Germinal center (tissue), 1 donor: ENCODE measurements at places on chromosomes 16 and 17.

DNA sequence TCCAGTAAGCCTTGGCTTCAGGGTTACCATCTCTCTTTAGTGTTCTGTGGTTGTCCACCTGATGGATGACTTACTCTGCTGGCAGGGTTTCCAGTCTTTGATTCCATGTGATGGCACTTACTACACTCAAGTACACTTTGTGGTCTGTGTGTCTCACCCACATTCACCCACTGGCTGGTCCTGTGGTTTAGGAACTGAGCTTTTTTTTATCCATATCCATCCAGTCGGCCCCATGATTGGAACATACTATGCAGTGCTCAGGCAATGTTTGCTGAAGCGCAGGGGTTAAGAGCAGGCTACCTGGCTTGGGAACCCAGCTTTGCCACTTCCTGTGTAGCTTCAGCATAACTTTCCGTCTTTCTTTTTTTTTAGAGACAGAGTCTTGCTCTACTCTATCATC lies 2.8 kb upstream of the FUS start:
- DNase-seq, result no peak

GRCh38 chr16:80480664-80481063 lies 60.1 kb upstream of the DYNLRB2 start:
- DNase-seq, result no peak

- DNase-seq, result no peak
Observed at GRCh38 chr16:72371307-72372086, 199.5 kb upstream of the PMFBP1 start.

DNA sequence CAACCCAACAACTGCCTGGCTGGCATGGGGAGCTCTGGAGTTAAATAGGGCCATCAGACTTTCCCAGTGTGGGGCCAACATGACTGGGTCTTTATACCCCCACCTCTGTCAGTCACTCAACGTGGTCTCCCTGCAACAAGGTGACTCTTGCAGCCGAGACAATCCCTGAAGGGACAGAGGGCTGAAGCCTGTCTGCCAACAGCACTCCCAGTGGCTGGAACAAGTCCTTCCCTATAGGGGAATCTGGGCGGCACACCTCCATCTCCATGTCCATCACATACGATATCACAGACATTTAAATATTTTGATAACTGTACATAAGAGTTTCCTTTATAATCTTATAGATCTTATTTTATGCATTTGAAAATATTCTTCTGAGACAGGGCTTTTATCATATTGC lies 4.8 kb upstream of the MAPT start:
- DNase-seq, result no peak

DNA sequence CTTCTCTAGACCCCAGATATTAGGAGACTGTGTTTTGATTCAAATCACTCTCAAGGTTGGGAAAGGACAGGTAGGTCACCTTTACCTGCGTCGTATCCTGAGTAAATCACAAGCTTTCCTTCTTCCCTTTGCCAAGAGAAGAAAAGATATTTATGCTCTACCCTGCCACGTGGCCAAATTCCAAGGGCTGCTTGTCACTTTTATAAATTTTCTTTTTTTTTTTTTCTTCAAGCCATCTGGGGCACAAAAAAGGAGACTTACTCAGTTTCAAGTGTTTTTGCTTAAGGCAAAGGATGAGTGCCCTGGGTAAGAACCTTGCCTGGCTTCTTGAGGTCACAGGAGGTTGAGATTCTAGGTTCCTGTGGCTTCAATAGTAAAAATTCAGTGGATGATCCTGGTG lies 285.1 kb downstream of the TMEM114 start:
- no peak for DNase-seq

DNA sequence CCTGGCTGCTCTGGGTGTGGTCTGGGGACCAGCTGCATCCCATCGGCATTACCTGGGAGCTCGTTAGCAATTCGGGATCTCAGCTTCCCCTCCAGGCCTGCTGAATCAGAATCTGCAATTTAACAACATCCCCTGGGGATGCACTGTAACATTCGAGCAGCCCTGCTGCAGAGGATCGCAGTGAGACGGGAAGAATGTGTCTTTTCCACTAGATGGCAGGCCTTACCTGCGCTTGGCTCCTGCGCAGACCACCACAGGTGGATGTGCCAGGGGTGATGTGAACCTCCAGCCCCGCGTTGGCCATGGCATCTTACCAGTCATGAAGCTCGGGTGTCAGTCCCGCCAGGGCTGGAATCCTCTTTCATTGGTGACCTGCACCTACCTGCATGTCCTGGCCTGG lies 209.9 kb downstream of the PRKCB start:
- no peak for DNase-seq

DNA sequence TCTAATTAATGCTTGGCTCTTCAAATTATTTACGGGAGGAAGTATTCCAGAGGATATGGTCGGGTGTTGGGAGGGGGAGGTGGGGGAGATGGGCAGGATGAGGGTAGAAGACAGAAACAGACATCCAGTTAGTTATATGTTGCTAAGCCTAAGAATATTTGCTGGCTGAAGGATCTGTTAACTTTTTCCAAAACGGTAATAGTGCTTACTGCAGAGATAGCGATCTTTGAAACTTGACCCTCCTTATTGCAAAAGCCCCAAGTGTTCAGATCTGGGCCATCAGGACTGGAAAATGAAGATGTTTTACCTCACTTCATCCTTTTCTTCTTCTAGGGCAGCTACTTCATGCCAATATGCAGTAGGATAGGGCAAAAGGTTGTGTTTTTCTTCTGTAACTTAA lies 27.0 kb upstream of the MMD start:
- no peak for DNase-seq

GRCh38 chr17:2390199-2390836 lies 10.5 kb downstream of the MNT start:
- no peak for DNase-seq

- DNase-seq, result no peak
Observed at GRCh38 chr16:50121278-50121677, 31.8 kb upstream of the TENT4B start.

- DNase-seq, result peak; percentile 65
Observed at GRCh38 chr17:28871056-28871579, 16.3 kb downstream of the ERAL1 start.

- no peak for DNase-seq
Observed at GRCh38 chr16:68972720-68973119, 129.4 kb downstream of the TANGO6 start.

- DNase-seq, result no peak
Observed at GRCh38 chr16:70766658-70767057, 34.3 kb downstream of the VAC14 start.

- DNase-seq, result no peak
Observed at GRCh38 chr17:4531988-4532736, 23.0 kb downstream of the MYBBP1A start.

DNA sequence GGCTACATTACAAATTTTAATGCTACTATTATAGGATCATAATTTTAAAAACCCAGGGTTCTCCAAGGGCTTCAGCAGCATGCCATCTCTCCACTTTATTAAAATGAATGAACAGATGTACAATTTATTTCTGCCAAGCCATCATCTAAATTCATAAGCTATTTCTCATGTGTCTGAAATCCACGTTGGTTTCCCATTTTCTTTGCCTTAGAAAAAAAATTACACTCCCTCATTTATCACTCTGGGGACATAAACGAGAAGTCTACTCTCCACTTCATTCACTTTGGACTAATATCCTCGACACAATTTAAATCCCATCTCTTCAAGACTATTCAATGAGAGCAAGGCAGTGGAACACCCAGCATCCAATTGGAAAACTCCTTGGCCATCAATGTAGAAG lies 178.4 kb upstream of the HSBP1 start:
- no peak for DNase-seq

GRCh38 chr17:5877948-5878347 lies 192.2 kb upstream of the WSCD1 start:
- DNase-seq, result no peak
